COR-L47 (cell line): ENCODE measurements at places on chromosomes 12 and 14.
A peak's percentile ranks its signal among the peaks of the same experiment; 100 is the strongest.

- DNase-seq: no peak
Observed at GRCh38 chr12:64385468-64385867, 5.1 kb downstream of the C12orf56 start.

- no peak for DNase-seq
Observed at GRCh38 chr14:95253039-95253630, 66.6 kb downstream of the CLMN start.

DNA sequence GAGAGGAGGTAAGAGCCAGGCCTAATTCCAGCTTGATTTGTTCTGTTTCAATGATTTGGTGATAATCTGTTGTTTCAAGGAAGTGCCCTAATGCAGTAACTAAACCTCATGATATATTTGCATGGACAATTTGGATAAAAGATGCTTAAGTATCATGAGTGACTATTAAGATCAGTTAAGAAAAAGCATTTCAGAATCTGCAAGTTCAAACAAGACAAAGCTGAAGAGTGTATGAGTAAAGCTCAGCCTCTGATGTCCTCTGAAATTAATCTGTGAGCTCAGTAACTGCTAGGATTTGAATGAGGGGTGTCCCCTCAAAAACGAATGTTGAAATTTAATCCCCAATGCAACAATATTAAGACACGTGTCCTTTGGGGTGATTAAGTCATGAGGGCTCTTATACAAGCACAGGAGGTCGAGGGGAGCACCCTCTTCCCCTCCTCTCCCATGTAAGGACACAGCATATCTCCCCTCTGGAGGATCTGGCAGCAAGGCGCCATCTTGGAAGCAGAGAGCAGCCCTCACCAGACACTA lies 949.2 kb downstream of the GALC start:
- DNase-seq: no peak

GRCh38 chr12:115998119-115998633 lies 279.3 kb downstream of the MED13L start:
- peak; percentile 4 for DNase-seq

DNA sequence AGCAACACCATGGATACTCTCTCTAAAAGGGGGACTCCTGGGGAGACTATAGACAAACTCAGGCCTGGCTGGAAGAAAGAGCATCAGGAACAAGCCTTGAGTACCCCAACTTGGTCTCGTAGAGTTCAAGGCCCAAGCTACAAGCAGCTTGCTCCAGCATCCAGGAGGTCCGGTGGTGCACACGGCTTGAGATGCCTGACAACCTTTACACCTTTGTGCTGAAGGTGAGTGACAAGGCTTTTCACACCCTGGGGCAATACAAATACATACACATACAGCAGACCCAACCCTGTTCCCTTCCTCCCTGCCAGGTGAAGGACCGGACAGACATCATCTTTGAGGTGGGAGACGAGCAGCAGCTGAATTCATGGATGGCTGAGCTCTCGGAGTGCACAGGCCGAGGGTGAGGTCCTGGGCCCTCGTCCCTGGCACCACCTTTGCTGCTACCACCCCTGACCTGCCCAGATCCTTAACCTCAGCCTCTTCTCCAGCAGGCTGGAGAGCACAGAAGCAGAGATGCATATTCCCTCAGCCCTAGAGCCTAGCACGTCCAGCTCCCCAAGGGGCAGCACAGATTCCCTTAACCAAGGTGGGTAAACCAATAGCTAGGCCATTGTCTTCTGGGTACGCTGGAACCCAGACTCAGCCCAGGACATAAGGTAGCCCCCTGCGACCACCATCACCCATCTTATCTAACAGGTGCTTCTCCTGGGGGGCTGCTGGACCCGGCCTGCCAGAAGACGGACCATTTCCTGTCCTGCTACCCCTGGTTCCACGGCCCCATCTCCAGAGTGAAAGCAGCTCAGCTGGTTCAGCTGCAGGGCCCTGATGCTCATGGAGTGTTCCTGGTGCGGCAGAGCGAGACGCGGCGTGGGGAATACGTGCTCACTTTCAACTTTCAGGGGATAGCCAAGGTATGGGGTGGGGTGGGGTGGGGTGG lies 41.2 kb downstream of the SH2B3 start:
- DNase-seq: no peak

DNA sequence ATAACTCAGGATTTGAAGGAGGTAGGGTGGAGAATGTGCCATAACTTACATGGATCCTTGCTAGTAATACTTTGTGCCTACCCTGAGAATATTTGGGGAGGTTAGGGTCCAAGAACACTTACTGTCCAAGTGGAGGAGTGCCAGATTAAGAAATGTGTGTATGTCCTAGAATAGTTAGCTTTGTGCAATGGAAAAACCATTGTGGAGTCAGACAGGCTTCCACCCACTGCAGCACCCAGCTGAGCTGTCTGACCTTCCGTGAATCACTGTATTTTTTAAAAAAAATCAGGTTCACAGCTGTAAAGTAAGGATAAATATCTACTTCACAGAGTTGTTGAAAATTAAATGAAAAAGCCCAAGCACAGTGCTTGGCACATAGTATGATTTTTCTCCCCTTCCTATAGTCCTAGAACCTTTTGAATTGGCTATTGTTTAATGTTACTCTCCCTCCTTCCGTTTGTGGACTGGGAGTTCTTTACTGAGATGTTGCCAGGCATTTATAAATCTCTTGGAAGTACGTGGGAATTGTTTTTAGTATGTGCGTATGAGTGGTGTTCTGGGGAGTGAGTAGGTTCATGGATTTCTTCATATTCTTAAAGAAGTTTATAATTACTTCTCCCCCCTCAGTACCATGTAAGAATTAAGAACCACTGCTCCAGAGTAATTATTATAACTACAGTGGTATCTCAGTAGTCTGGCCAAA lies 9.2 kb downstream of the RAB21 start:
- no peak for DNase-seq

GRCh38 chr14:33972583-33973081 lies 21.8 kb upstream of the EGLN3 start:
- DNase-seq: no peak

DNA sequence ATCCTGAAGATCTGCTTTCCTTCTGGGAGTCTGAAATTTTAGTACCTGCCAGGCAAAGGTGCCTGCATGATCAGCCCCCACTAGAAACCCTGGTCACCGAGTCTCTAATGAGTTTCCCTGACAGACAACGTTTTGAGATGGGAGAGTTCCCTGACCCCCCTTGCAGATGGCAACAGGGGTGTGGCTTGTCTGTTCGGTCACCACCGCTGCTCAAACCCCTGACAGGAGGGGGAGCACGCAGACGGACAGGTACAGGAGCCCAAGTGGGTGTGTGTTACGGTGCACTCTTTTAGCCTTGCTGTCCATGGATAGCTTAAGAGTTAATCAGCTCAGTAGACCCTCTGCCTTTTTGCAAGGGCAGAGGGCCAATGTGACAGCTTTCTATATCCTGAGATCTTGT lies 19.3 kb upstream of the CDKN3 start:
- DNase-seq: no peak

DNA sequence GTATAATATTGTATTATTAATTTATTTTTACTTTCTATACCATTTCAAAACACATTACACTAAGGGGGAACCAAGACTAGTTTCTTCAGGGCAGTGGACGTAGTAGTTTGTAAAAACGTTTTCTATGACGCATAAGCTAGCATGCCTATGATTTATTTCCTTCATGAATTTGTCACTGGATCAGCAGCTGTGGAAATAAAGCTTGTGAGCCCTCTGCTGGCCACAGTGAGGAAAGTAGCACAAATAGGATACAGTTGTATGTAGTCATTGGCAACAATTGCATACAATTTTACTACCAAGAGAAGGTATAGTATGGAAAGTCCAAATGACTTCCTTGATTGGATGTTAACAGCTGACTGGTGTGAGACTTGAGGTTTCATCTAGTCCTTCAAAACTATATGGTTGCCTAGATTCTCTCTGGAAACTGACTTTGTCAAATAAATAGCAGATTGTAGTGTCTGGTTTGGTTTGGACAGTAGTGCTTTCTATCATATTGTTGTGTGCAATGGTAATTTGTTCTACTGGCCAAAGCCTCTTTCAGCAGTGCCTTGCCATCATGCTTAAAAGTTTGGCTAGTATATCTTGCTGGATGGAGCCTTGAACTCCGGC lies 24.3 kb upstream of the PLEKHD1 start:
- DNase-seq: peak; percentile 35

DNA sequence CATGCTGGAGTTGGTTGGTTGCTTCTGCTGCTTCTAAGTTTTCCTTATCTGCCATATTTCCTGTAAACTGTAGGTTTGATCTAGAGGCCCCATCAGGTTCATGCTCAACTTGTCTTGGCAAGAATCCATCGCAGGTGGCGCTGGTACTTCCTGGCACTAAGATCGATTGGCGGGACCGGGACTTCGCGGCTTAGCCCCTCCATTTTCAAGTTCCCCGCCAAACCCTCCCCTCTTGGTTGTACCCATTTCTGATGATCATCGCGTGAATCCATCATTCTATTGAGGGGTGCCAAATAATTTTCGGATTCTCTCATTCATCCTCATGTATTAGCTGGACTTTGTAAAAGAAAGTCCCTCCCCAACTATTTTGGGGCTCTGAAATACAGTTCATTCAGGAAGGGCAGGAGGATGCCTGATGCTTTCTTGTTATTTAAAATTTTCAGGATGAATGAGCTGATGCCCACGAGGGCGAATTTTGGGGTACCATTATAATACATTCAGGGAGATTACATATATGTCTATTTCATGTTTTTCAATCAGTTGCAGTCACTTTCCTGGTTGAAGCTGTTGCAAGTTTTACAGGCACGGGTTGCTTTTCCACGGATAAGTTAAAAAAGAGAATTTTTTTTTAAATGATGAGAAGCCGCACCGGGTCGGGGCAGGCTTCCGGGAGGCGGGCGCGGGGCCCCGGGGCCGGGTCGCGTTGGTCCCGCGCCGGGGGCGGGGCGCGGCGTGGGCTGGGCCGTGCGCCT lies 395 bp upstream of the BRI3BP start:
- peak; percentile 92 for DNase-seq

GRCh38 chr12:131348231-131348630 lies 362.7 kb upstream of the SFSWAP start:
- no peak for DNase-seq

- no peak for DNase-seq
Observed at GRCh38 chr12:5192726-5193125, 149.0 kb downstream of the KCNA5 start.

DNA sequence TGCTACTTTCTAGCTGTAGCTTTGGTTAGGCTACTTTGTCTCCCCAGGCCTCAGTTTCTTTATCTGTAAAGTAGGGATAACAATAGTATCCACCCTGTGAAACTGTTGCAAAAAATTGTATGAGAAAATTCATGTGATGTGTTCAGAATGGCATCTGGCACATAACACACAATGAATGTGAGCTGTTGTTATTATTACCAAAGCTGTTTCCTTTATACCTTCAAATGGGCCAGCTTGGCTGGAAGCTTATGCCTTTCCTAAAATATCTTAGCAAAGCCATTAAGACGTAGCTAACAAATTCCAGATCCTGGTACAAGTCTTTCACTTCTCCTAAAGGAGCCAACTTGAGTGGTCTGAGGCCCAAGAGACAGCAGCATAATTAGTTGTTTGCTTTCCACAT lies 25.2 kb upstream of the MANSC4 start:
- DNase-seq: no peak

DNA sequence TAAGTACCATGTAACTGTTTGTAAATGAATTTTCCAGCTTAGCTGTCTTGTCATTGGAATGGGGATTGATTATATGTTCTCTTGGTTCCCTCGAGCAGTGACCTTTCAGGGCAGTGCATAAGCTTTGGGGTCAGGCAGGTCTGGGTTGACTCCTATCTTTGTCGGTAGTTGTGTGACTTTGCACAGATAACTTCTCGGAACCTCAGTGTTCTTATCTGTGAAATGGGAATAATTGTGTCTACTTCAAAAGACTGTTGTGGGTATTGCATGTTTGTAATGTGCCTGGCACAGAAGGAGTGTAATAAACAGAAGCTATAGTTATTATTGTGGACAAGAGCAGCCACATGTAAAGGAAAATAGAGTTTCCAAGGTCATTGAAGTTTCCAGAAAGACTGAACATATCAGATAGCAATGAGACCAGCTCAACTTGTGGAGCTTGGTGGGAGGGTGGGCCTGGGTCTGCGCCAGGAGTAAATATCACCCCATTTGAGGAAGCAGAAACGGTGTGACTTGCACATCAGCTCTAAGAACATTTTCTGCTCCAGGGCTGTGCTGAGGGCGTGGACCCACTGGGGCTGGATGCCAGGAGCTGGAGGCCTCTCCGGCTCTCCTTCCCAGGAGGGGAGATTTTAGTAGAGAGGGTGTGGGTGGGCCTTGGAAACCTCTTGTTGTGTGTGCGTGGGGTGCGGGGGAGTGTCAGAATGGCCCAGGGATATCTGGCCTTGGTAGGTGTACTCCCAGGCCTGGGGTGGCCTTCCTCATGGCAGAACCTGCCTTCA lies 19.7 kb downstream of the FOS start:
- DNase-seq: no peak

GRCh38 chr12:98127336-98127679 lies 388.1 kb upstream of the TMPO start:
- no peak for DNase-seq

DNA sequence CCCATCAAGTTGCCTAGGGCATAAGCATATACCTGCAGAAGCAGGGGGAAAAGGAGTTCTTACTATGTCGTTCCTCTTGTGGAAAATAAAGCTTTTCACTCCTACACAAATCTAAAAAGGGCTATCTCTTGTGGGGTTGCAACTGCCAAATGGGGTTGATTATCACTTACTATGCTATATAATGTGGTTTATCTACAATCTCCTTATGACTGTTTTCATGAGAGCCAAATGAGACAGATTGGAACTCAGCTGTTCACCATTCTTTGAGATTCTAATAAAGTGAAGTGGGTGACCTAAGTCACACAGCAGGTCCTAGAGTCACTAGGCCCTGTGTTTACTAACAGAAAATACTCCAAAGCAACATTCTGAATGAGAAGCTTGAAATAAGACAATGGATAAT lies 47.7 kb downstream of the CIT start:
- no peak for DNase-seq

- peak; percentile 74 for DNase-seq
Observed at GRCh38 chr14:105168496-105168978, at the start of gene JAG2. TSS of gene JAG2 (minus strand) at chr14:105168776. CDS start at chr14:105168420, 356 bp downstream.

GRCh38 chr12:54197431-54197909 lies 8.7 kb upstream of the SMUG1 start:
- DNase-seq: no peak

DNA sequence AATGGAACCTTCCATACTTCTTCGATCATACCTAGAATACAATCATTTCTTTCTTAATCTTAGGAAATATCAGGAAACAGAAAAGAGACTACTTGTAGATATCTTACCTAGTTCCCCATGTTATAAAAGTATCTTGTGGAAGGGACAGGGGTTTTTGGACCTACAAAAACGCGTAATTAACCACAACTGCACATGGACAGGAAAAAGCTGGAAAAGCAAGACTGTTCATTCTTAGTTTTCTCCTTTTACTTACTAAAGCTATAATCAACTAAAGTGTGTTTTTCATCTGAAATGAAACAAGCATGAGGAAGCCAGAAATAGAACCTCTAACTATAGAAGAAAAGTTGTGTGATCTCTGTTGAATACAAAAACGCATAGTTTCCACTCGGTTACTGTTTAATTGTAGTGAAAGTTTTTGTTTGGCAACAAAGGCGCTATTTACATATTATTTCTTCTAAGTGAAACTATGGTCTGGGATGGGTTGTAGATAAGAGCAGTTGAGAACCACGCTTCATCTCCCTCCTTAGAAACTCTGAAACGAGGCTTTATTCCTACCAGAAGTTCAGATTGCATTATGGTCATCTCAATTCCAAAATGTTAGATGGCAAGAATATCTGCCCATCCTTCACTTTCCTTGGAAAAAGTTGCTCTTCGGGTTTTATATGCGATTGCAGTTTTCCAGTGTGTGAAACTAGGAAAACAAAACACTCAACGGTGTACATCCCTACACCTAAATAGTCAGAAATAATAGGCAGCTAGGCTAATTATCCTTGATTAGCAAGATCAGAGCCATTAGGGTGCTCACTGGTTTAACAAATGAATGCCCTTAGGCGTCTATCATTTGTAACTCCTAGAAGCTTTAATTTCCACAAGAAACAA lies 1.1 kb downstream of the BCAT1 start:
- no peak for DNase-seq
